ENCODE measurements at places on chromosomes 7 and 10. TPM values are rescaled to one million over a fixed set of nuclear protein-coding genes. Genes with fewer than 3 reads are reported as not detected.

The ENKUR gene
- 0.38 TPM for total RNA-seq

The VAX1 gene
- not detected for total RNA-seq

The NPFFR1 gene
- total RNA-seq, result not detected

The ELFN1 gene
- total RNA-seq, result 0.80 TPM

The TFPI2 gene
- not detected for total RNA-seq

The PAPOLB gene
- total RNA-seq, result not detected

The GOT1 gene
- total RNA-seq, result 86.1 TPM

The GPR22 gene
- total RNA-seq, result not detected

The MALRD1 gene
- 256 TPM for total RNA-seq

The CISD1 gene
- 59.9 TPM for total RNA-seq

The MGAM2 gene
- total RNA-seq, result 92.6 TPM
